Left lobe of liver (tissue), 2 donors: ENCODE measurements at places on chromosomes 1 and 21.

- DNase-seq = no peak
Observed at GRCh38 chr1:2923351-2923750, 97.9 kb upstream of the ACTRT2 start.

DNA sequence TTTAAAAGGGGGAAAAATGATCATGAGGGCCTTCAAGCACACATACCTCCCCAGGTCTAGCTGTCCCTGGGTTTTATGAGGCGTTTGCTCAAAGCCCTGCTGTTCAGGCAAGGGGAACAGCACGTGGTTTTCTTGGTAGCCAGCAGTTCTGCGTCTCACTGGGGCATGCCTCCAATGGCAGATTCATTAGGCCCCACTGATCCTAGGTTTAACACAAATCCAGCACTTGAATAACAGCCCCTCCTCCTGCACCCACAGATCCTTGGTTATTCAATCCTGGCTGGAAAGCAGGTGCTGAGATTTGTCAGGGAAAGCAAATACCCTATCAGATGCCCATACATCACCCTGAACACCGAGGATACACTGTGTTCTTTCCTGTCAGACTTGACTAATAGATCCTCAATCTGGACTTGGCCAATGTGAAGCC, 106.4 kb downstream of the ZC3H11B start:
- no peak for DNase-seq

DNA sequence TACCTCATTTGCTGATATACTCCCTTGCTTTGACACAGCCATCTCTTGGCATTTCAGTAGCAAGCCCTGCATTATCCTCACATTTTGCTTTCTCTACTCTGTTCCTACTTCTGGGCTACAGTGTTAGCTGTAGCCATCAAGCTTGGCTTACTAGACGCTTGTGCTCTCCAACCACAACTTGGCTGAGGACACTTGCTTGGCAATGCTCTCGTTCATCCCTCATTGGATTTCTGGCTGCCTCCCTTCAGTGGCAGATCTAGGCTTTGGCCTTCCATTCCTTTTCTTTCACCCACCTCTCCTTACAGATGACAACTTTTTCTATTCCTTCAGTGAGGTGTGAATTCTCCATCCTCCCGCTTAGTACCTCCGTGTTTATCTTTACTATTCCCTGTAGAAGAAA, 428.7 kb upstream of the LRRC7 start:
- DNase-seq = no peak

- DNase-seq = no peak
Observed at GRCh38 chr1:71438626-71439025, 357.8 kb upstream of the ZRANB2 start.

DNA sequence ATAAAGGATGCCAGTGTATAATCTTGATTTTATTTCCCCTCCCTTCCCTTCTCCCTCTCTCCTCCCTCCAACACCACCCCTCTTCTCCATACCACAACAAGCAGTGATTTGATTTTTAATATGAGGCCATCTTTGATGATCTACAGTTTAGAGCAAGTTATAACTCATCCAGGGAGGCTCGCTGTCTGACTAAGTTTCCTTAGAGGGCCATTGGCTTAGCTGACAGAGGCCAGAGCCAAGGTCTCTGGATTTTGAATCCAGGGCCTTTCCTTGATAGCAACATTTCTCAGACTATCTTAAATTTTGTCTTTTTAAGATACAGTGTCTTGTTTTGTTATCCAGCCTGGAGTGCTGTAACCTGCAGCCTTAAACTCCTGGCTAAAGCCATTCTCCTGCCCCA, 431.0 kb upstream of the USP24 start:
- DNase-seq = no peak

DNA sequence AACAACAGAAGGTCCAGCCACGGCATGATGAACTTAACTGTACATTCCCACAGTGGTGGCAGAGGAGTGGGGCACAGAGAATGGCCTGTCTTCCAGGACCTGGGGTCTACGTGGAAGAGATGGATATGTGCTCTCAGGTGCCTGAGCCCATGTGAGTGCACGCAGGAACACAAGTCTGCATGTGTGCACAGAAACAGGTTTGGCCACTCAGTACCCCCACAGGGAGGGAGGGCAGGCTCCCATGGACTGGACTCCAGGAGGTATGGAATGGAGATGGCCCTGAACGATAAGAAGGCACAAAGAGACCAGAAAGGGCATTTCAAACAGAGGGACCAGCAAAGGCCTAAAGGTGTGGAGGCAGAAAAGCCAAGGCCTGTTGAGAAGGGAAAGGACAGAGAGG, 10.8 kb downstream of the COL9A2 start:
- no peak for DNase-seq

- DNase-seq = no peak
Observed at GRCh38 chr21:41222247-41223068, 54.5 kb downstream of the BACE2 start.

DNA sequence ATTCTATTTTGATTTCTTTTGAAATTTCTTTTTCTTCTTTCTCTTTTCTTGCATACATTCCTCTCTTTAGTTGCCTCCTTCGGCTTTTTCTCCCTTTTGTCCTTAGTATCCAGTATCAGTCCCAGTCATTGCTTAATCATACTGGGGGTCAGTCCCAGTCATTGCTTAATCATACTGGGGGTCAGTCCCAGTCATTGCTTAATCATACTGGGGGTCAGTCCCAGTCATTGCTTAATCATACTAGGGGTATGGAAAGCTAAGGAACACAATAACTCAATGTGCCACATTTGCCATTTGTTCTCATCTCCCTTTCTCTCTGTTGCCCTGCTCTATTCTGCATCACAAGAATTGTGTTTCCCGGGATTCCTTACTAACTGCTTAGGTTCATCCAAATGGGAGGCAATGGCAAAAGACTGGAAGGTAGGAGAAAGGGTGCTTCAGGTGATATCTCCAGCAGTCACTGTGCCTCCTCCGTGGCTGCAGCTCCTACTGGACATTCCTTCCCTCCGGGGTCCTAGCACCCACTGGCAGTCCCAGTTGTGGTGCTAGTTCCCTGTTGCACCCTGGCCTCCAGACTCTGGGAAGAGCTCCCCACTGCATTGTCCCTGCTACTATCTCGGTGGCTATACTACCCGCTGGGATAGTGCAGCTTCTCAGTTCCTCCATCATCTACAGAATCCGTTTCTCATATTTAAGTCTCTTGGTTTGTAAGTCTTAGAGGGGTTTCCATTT, 32.6 kb upstream of the LAMC1 start:
- no peak for DNase-seq

DNA sequence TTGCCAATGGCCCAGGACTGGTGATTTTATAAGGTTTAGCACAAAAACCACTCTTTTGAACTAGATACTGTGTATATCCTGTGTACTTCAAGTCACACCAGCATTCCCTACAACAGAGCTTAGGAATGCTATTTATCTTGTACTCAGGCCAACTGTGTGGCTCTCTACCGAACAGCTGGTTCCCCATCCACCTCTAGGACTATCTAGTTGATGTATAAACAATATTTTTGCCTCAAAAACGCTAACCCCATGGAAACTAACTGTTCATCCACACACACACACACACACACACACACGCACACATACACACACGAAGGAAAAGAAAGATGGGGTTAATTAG, 28.7 kb upstream of the SLC45A3 start:
- peak; percentile 43 for DNase-seq

- no peak for DNase-seq
Observed at GRCh38 chr21:34642211-34643075, 26.4 kb upstream of the CLIC6 start.

DNA sequence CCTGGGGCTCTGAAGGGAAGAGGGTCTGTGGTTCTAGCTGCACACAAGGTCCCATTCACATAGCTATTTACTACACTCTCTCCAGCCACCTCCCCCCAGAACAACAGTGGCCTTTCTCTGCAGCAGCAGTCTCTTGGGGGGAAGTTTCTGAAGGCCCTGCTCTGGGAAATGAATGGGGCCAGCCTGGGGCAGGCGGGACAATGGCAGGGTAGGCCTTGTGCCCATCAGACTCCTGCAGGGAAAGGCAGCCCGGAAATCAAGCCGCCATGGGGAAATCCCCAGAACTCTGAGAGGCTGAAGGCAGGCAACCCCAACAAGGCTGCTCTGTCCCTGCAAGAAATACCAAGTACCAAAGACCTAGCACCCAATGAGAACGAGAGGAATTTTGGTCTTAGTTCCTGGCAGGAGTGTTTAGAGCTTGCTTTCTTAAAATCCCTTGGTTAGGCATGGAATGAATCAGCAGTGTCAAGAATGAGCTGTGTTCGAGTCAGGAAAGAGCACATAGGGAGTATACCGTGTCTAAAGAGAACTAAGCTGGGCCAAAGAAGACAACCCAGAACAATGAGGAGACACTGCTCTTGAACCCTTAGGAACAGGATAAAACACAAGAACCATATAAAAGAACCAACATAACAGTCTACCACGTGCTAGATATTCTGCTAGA, 11.3 kb downstream of the ARHGEF11 start:
- DNase-seq = no peak

GRCh38 chr1:243513726-243514491, 258.1 kb downstream of the SDCCAG8 start:
- no peak for DNase-seq

DNA sequence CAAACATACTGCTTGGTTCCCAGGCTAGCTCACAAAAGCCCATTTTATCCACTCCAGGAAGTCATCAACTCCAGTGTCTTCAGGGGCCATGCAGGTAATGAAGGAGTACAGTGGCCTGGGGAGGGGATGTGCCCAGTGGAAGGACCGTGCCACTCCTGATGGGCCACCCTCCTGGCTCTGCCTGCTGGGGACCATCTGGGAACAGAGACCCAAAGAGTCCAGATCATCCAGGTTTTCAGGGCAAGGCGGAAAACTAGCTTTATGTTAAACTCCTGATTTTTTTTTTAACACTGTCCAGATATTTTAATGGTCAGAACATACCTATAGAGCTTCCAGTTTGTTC, 75.6 kb downstream of the CD46 start:
- no peak for DNase-seq

- DNase-seq = no peak
Observed at GRCh38 chr1:61579802-61580201, 145.1 kb downstream of the TM2D1 start.

GRCh38 chr1:65440322-65440900, 19.9 kb downstream of the LEPR start:
- no peak for DNase-seq

GRCh38 chr1:84774669-84775534, 84.6 kb upstream of the SSX2IP start:
- DNase-seq = no peak

DNA sequence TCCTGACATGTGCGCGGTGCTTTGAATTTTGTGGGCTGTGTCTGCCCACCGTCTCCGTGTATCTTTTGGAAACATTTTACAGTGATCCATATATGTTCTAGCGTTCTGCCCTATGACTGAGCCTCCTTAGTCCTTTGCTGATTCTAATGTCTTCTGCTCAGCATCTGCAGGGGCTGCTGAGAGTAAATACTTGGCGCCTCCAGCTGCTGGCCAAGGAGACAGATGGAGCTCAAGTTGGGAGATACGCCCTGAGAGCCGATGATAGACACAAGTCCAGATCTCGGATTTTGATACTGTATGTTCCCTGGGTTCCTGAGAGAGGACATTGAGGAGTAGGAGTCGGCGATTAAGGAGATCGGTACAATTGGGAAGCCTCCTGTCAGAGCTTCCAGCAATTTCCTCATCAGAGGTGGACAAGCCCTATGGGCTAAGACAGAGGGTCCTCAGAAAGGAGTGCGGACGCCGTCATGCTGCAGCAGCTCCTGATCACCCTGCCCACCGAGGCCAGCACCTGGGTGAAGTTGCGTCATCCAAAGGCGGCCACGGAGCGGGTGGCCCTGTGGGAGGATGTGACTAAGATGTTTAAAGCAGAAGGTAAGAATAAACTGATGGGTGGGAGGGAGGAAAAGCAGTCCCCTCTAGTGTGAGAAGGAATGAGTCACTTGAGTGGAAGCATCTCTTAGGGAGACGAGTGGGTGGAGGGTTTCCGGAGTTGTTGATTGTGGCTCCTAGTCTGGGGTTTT, 390 bp downstream of the ZFP69B start:
- no peak for DNase-seq

- DNase-seq = no peak
Observed at GRCh38 chr21:35503671-35504070, 454.6 kb upstream of the RUNX1 start.

GRCh38 chr1:32247983-32248889, 1.2 kb downstream of the FAM167B start:
- peak; percentile 75 for DNase-seq

GRCh38 chr21:42557420-42557819, 43.8 kb downstream of the SLC37A1 start:
- DNase-seq = peak; percentile 40

DNA sequence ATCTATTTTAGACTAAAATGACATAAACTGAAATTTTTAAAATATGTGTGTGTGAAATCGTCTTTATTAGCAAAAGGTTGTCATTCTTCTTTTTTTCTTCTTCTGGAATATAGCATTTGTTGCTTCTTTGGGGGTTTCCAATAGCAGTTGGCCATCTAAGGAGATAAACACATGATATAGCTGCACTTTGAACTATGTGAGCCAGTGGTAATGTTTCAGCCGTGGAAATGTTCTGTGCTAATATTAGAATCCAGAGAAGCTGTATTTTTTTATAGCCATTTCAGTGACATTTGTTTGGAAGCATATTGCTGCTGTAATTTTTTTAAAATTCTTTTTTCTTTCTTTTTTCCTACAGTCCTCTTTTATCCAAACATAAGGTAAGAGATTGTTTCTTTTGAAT, 75.1 kb downstream of the CNST start:
- no peak for DNase-seq
